ENCODE measurements at places on chromosomes 13 and 19. TPM values are rescaled to one million over a fixed set of nuclear protein-coding genes. Genes with fewer than 3 reads are reported as not detected.

- no peaks in the 10 kb centered on the region for H3K27me3 ChIP-seq
- DNase-seq = peak; percentile 34
- H3K27ac ChIP-seq = no peak overlapping the region
- H3K4me3 ChIP-seq = no peak overlapping the region
- H3K4me1 ChIP-seq = peaks cover 3% of the 10 kb centered on the region
These were observed 15.4 kb downstream of the FCHO1 start for GRCh38 chr19:17766543-17767131.

- no peak overlapping the region for H3K27ac ChIP-seq
- H3K4me1 ChIP-seq = no peaks in the 10 kb centered on the region
- no peak overlapping the region for H3K4me3 ChIP-seq
- peaks cover 16% of the 10 kb centered on the region for H3K36me3 ChIP-seq
- H3K27me3 ChIP-seq = no peaks in the 10 kb centered on the region
These were observed 25.3 kb downstream of the CAPN12 start for GRCh38 chr19:38718747-38719543.

- no peak overlapping the region for H3K27ac ChIP-seq
- H3K36me3 ChIP-seq = no peaks in the 10 kb centered on the region
- DNase-seq = no peak
- H3K4me3 ChIP-seq = no peak overlapping the region
- no peaks in the 10 kb centered on the region for H3K27me3 ChIP-seq
These were observed 1063.8 kb downstream of the EFNB2 start for GRCh38 chr13:105471673-105472072.

DNA sequence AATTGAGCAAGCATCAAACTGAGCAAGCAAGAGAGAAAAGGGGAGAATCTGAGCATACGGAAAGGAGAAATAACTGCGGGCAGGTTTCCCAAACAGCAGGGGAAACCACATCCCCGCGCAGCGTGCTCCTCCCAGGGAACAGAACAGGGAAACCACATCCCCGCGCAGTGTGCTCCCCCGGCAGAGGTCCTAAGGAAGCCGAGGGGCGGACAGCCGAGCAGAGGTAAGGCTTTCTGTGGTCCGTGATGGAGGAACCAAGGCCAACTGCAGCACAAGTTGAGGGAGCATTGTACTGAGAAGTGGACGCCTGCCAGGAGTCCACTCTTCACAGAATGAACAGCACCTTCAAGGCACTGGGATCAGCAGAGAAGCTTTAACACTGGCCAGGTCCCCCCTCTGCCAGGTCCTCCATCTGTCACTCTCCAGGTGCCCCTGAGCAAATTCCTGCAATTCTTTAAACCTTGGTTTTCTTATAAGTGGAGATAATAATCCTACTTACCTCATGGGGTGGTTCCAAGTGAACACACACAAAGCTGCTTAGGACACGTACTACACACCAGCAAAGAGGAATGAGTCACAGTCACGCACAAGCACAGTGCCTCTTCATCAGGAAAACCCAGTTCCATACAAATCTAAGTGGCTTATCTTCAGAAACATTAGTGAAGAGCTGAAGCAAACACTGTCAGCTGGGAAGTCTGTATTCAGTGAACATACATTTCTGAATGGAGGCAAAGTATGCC lies 23.0 kb upstream of the LAMP1 start:
- no peak overlapping the region for H3K27ac ChIP-seq
- peaks cover 4% of the 10 kb centered on the region for H3K27me3 ChIP-seq
- no peak for DNase-seq
- no peak overlapping the region for H3K4me3 ChIP-seq
- no peaks in the 10 kb centered on the region for H3K36me3 ChIP-seq
- no peaks in the 10 kb centered on the region for H3K4me1 ChIP-seq

GRCh38 chr19:28427376-28428083 lies 785.4 kb downstream of the UQCRFS1 start:
- no peak overlapping the region for H3K27ac ChIP-seq
- H3K4me3 ChIP-seq = no peak overlapping the region
- H3K27me3 ChIP-seq = no peaks in the 10 kb centered on the region
- no peak for DNase-seq
- no peaks in the 10 kb centered on the region for H3K36me3 ChIP-seq
- H3K4me1 ChIP-seq = no peaks in the 10 kb centered on the region

DNA sequence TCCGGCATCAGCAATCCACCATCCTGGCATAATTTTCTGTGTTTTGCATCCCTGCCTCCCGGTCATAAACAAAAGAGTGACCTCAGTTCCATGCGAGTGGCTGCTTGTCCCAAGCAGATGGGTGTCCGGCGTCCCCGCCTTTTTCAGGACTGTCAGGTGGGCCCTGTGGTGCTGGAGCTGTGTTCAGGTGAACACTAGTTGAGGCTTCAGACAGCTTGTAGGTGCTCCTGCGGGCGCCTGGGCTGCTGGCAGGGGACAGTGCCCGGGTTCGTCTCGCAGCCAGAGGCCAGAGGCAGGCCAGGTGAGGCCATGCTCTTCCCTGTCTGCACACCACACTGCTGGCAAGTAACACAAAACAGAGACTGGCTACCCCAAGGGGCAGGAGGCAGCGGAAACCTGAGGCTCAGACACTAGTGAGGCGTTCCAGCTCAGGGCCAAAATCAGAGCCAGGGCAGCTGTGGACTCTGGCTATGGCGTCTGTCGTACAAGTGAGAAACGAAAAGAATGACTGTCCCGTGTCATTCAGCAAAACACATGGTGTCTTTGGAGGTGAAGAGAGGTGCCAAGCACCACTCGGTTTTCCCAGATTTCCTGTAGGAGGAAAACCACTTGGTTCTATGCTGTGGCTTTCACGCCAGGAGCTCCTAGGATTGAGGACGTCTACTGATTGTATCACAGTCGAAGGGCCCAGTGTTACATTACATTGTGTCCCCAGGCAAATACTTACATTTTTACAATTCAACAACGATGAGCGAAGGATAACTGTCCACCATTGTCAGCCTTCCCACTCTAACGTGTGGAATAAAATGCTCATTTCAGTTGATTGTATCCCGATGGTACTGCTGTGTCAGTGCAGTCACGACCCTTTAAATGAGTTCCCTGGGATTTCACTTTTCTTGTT lies 104.0 kb downstream of the ATP11A start:
- peaks cover 2% of the 10 kb centered on the region for H3K4me1 ChIP-seq
- no peak overlapping the region for H3K27ac ChIP-seq
- DNase-seq = no peak
- no peaks in the 10 kb centered on the region for H3K27me3 ChIP-seq
- H3K4me3 ChIP-seq = no peak overlapping the region
- H3K36me3 ChIP-seq = peaks cover 4% of the 10 kb centered on the region

DNA sequence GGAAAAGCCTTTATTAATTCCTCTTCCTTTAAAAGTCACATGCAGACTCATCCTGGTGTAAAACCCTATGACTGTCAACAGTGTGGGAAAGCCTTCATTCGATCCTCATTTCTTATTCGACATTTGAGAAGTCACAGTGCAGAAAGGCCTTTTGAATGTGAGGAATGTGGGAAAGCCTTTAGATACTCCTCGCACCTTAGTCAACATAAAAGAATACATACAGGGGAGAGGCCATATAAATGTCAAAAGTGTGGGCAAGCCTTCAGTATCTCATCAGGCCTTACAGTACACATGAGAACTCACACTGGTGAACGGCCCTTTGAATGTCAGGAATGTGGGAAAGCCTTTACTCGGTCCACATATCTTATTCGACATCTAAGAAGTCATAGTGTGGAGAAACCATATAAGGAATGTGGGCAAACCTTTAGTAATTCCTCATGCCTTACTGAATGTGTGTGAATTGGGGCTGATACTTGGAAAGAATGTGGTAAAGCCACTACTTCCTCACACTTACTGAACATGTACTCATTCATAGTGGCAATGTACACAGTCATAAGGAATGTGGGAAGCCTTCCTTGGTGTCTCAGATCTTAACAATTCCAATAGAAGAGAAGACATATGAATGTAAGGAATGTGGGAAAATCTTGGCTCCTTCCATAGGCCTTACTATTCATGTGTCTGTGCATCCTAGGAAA lies 18.8 kb downstream of the ZNF559 start:
- H3K4me3 ChIP-seq = no peak overlapping the region
- no peak for DNase-seq
- H3K27ac ChIP-seq = no peak overlapping the region
- no peaks in the 10 kb centered on the region for H3K4me1 ChIP-seq
- H3K27me3 ChIP-seq = no peaks in the 10 kb centered on the region

DNA sequence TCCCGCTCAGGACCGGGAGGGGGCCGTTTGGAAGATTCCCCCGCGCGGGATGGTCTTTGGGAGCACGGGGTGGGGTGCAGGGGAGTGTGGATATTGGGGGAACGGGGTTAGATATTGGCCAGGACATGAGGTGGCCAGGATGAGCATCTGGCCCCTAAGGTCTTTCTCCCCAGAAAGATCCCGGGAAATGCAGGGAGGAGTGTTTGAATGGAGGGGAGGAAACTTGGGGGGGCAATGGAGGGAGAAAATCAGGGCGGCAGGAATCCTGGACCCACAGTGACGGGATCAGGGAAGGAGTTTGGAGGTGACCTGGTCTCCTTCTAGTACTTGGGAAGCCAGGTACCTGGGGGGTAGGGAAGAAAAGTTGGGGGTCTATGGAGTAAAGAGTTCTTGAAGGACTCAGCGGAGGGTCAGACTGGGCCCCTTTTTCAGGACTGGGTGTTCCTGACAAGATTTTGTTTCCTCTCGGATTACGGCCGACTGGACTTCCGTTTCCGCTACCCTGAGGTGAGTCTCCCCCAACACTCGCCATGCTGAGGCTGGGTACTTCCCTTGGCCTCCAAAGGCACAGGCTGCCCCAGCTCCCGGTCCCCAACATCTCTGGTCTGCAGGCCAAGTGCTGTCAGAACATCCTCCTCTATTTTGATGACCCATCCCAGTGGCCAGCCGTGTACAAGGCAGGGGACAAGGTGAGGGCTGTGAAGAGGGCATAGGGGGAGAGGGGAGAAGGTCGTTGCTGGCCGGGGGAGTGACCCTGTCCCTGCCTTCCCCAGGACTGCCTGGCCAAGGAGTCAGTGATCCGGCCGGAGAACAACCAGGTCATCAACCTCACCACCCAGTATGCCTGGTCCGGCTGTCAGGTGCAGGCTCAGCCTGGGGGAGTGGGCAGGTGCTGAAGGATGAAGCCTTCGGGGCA lies 989 bp downstream of the TMEM145 start:
- peaks cover 56% of the 10 kb centered on the region for H3K27me3 ChIP-seq
- no peak overlapping the region for H3K4me3 ChIP-seq
- DNase-seq = no peak
- peaks cover 24% of the 10 kb centered on the region for H3K4me1 ChIP-seq
- no peaks in the 10 kb centered on the region for H3K36me3 ChIP-seq

DNA sequence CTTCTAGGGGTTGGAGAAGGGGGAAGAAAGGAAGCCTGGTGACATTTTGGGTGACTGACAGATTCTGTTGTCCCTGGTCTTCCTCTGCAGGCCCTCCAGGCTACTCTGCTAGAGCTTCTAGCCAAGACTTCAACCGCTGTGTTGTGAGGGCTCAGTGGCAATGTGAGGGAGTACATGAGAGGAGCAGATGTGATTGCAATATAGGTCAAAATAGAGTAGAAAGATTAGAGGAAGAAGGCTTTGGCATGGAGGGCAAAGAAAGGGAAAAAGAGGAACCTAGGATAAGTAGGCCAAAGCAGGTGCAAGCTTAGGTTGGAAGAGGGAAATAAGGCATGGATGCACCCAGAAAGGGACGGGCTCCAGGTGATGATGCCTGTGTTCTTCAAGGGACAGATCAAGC lies 216.9 kb downstream of the RGCC start:
- H3K4me3 ChIP-seq = no peak overlapping the region
- no peaks in the 10 kb centered on the region for H3K27me3 ChIP-seq
- H3K27ac ChIP-seq = no peak overlapping the region
- DNase-seq = no peak
- H3K4me1 ChIP-seq = no peaks in the 10 kb centered on the region

HCST gene
- total RNA-seq = 117 TPM

TNFSF9 gene
- 2.7 TPM for total RNA-seq

CCDC8 gene
- total RNA-seq = 0.19 TPM

IL4I1 gene
- 2.7 TPM for total RNA-seq
